ENCODE measurements at places on chromosomes 5 and 9.

DNA sequence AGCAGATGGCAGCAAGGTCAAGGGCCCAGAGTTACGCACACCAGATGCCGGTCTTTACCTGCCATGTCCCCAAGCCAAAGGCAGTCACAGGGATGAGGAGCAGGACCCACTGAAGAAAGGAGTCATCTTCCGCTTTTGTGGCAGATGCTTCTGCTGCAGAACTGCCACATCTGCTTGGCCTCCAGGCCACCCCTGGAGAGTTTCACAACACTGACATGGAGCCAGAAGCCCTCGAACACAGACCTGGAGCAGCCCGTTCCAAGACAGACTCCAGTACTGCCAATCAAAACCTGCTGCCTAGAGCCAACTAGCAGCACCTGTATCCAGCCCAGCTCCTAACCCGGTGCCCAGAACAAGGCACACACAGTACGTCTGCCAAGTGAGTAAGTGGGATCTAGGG is 1.5 kb downstream of the SURF1 start:
- DNase-seq = no peak

DNA sequence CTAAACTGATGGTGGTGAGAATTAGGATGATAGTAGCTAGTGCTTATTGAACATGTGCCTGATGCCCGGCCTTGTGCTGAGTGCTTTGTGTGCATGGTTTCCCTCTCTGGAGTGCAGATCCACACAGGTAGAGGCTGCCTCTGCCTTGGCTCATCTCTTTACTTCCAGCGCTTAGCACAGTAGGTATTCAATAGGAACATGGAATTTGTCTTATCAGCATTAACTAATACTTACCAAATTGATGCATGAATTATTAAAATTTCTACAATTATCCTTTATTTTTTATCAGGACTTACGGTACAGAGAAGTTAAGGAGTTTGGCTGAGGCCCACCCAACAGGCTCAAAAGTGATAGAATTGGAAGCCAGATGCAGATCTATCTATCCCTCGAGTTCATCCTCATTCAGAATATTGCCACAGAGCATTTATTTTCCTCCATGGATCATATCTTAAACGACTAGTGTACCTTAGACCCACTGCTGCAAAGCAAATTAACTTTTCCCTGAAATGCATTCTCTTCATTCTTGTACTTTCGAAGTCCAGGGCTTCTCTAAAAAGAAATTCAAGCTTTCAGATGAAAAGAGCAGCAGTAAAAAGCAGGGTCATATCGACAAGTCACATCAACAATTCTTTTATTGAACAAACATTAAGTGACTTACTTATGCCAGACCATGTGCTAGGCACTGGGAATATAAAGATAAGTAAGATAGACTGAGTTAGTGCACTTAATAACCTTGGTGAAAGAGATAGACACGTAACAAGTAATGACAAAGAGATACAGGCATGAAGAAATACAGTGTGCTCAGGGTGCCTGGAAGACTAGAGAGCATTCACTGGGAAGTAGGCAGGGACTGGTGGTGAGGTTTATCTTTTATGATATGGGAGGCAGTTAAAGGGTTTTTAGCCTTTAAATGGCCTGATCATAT is 290.0 kb downstream of the ARRDC3 start:
- no peak for DNase-seq

GRCh38 chr5:165209101-165209727 is 1703.8 kb downstream of the MAT2B start:
- no peak for DNase-seq

- DNase-seq = no peak
These were observed 32.5 kb upstream of the SCAMP1 start for GRCh38 chr5:78327761-78328510.

DNA sequence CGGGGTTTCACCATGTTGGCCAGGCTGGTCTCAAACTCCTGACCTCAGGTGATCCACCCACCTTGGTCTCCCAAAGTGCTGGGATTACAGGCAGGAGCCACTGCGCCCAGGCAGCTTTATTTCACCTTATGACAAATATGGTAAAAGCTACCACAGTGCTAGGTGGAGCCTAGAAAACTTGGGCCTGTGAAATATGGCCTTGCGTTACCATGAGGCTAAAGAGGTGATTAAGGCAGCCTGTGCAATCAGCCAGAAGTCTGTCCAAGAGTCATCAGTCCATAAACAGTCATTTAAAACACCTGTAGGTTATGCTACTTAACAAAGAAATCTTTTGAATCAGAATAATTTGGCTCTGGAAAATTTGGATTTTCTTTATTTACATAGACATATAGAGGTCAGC is 114.8 kb upstream of the ANKH start:
- no peak for DNase-seq

GRCh38 chr9:94082956-94083355 is 1.3 kb upstream of the PTPDC1 start:
- no peak for DNase-seq

DNA sequence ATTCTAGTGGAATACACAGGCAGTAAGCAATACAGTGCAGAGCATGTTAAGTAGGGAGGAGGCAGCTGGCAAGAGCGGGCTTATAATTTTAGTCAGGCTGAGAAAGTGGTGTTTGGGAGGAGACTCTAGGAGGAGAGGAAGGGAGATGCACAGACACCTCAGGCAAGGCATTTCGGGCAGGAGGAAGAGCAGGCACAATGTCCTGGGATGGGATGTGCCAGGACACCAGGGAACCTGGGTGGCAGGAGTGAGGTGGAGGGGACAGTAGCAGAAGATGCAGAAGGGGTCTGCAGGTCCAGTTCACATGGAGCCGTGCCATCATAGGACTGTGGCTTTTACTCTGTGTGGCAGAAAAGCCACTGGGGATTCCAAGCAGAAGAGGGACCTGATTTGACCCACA is 143.7 kb upstream of the FSTL4 start:
- no peak for DNase-seq

GRCh38 chr9:120392245-120392644 is 187.7 kb downstream of the CDK5RAP2 start:
- no peak for DNase-seq

DNA sequence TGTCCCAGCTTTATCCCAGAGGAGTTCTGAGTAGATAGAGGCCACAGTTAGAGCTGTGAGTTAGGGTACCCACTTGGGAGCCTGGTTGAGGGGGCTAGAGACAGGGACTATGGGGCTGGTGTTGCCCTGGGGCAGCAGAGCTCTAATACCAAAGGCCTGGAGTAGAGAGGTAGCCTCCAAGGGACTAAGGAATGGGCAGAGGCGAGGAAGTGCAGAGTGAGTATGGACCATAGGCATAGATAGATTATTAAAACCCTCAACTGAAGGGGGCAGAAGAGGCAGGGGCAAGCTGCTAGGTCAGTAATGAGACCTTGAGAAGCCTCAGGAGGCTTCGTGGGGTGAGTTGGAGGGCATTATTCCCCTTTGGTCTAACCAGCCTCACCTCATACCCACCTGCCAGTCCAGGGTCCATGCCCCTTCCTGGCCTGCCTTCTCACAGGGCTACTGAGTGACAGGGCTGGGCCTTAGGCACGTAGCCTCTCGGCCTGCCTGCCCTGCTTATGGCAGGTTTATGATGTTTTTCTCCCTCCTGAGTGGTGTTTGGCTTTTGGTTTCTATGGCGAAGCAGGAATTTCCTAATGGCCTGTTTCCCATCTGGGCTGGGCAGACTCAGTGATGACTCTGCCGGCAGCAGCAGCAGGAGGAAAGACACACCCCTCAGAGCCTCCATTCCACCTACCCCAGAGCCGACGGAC is 8.0 kb downstream of the PDLIM4 start:
- no peak for DNase-seq

DNA sequence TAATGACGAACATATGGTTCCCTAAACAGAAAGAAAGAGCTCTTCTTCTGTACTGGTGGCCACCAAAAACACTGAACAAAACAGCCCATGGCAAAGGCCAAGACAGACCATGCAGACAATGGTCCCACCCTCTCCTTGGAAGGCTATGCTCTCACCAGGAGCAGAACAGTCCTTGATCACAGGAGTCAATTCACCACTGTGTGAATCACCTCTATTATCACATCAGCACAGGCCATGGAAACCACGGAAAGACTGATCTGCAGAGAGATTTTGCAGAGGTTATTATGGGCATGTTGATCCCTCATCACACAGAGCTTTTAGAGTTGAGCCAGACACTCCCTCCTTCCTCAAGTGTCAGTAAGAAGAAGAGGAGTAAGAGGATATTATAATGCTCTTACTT is 134.0 kb upstream of the RASEF start:
- DNase-seq = no peak

- no peak for DNase-seq
These were observed 45.3 kb downstream of the SLC22A5 start for GRCh38 chr5:132414634-132415378.

DNA sequence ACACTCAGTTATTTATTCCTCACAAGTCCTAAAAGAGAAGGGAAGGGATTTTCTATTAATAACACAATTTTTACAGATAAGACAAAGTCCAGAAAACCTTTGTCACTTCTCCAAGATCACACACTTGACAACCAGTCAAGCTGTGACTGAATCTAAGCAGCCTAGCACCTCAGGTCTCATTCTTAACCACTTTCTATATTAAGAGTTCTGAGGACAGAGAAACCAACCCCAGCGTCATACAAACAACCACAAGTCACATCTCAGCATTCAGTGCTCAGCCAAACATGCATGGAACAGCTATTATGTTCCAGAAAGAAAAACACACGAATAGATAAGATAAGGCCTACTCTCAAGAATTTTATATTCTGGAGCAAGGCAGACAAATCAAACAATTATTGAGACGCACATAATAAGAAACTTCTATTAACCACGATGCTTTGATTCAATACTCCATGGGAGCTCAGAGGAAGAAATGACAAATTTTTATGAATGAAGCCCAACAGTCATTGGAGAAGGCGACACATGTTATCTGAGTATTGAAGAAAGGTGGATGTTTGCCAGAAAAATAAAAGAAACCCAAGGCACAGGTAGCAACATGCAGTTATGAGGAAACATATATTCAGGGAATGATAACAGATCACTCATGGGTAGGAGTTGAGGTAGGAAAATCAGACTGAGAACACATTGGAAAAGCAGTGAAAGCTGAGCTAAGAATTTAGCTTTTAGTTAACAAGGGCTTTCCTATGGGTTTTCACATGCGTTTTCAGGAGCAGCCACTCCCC is 113.1 kb downstream of the HTR4 start:
- no peak for DNase-seq

- no peak for DNase-seq
These were observed 87.0 kb downstream of the ZNF618 start for GRCh38 chr9:113963017-113963620.

DNA sequence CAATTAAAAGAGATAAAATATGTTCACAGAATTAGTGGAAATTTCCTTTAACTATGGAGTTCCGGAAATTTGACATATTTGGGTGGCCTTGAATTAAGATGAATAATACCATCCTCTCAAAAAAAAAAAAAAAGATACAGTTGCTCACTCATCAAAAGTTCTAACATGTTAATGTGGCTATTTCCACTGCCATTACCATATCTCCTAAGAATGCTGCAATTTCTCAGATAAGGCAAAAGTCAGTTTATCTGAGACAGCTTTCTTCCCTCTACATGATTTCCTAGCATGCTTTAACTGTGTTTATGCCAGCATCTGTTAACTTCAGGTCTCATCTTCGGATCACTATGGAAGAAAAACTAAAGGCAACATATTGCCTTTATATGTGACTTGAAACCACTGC is 2.6 kb downstream of the FASTKD3 start:
- DNase-seq = no peak

GRCh38 chr9:122370303-122370702 is 521 bp upstream of the PTGS1 start:
- no peak for DNase-seq

- no peak for DNase-seq
These were observed 141.0 kb downstream of the SSBP2 start for GRCh38 chr5:81609810-81610375.

DNA sequence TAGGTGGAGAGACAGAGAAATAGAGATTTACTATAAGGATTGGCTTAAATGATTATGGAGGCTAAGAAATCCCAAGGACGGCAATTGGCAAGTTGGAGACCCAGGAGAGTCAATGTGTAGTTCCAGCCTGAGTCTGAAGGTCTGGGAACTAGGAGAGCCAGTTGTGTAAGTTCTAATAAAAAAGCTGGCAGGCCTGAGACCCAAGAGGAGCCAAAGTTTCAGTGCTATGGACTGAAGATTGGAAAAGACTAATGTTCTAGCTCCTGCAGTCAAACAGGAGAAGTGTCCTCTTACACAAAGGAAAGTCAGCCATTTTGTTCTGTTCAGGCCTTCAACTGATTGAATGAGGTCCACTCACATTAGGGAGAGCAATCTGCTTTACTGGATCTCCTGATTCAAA is 50.0 kb downstream of the NMUR2 start:
- DNase-seq = no peak

DNA sequence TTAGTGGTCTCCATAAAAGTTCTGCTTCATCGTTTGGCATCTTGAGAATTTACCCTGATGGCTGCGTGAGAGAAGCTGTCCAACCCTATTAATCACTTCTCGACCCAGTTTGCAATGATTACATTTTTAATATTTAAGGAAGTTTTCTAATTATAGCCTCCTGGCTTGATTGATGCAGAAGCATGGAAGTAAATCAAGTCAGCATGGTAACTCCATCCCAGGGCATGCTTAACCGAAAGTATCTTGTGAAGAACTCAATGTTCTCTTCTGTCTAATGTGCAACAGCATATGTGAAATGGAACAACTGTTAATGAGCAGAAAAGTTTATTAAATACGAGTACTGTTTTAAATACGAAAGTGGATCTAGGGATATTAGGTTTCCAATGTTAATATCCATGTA is 278.9 kb upstream of the CD180 start:
- DNase-seq = no peak

- DNase-seq = no peak
These were observed 69.8 kb downstream of the PTTG1 start for GRCh38 chr5:160491438-160491837.

DNA sequence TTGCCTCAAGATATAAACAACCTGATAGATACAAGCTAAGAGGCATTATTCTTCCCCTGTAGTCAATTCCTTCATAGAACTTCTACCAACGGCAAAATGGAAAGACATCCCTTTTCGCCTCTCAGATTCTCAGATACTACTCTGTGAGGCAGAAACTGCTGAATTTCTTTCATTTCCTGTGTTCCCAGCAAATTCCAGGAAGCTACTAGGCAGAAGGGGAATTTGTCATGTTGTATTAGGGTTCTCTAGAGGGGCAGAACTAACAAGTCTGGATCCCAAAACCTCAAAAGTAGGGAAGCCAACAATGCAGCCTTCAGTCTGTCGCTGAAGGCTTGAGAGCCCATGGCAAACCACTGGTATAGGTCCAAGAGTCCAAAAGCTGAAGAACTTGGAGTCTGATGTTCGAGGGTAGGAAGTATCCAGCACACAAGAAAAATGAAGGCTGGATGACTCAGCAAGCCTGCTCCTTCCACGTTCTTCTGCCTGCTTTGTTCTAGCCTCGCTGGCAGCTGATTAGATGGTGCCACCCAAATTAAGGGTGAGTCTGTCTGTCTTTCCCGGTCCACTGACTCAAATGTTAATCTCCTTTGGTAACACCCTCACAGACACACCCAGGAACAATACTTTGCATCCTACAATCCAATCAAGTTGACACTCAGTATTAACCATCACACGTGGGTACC is 15.2 kb downstream of the RNF180 start:
- no peak for DNase-seq

DNA sequence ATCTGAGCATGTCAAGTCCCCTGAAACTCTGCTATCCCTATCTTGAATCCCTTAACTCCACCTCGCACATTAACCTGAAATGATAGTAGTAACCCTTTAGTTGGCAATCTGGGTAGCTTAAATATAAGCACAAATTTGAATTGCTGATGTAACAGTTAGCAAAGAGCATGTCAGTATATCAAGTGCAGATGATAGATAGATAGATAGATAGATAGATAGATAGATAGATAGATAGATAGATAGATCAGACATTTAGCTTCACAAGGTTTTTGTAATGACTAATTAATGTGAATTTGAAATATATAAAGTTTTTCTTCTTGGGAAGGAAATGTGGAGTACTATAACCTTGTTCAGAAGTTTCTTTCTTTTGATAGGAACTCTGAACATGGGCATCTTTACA is 30.4 kb upstream of the KIF2A start:
- no peak for DNase-seq

All from occipital lobe (tissue), 3 donors.